ENCODE measurements at places on chromosomes 4 and X.

- no peak for DNase-seq
Measured at GRCh38 chr4:82394896-82395295, 21.1 kb upstream of the HNRNPD start.

- DNase-seq = no peak
Measured at GRCh38 chr4:184666670-184667069, 17.1 kb downstream of the PRIMPOL start.

GRCh38 chrX:50432829-50433289, 37.8 kb downstream of the DGKK start:
- DNase-seq = no peak

- no peak for DNase-seq
Measured at GRCh38 chr4:128715616-128716015, 93.9 kb upstream of the JADE1 start.

DNA sequence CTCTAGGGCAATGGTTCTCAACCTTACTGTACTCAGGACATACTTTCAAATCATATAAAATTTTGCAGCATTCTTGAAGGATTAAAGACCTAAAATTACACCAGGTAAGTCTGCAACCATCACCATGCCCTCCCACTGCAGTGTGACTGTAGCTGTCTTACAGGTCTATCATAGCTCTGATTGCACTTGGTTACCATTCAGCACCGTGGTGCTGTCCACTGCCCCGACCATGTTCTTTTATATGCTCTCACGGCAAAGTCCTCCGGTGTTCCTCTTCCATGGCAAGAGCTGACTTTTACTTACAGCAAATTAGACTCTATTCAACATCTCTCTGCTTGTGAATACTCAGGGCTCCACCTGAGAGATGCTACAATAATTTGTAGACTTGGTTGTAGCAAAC, 11.5 kb downstream of the CRMP1 start:
- no peak for DNase-seq

DNA sequence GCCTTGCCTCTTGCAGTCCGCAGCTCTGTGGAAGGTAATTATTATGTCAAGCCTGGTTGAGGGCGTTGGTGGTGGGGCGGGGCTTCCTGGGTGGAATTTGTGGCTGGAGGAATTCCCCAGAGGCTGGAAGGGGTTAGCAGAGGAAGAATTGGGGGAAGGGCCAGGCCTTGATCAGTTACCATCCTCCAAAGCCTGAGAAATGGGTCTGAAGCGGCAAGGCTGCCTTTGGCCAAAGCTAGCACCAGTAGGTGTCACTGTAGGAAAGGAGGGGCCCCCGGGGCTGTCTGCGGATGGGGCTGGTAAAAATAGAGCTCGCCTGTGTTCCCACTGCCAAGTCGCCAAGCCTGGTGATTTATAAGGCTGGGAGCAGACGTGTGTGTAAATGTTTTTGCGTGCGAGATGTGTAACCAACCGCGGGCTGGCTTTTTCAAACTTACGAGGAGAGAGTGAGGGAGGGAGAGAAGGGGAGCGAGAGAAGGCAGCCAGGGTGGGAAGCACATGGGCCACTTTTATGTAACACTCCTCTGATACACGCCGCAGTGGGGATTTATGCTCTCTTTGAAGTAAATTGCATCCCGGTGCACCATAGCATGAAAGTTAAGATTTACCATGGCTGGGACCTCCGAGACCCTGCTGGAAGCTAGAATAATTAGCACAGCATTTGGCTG, 367.0 kb downstream of the BCOR start:
- no peak for DNase-seq

GRCh38 chrX:29687687-29688086, 527.7 kb upstream of the MAGEB2 start:
- DNase-seq = no peak

DNA sequence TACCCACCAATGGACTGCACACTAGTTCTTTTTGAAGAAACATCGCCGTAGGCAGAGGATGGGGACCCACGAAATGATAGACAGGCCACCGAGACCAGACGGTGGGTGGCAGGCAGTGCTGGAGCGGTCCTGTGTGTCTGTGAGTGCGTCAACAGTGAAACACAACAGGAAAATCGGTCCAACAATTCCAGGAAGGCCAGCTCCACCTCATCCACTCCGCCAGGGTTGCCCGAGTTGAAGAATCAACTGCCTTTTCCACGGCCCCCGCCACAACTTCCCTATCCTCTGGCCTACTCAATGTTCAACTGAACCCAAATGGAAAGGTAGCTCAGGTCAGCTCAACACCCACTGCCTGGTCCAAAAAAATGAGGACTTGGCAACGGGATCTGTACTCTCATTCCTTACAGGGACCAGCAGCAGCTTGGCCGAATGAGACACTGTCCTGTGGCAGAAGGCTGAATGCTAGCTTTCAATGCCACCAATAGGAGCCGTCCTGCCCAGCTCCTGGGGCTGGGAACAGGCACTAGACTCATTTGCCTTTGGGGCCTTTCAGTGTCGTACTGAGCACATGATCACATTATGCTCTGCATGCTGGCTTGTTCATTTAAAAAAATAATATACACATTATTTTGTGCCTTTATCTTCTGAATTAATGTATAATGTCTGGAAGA, 43.5 kb downstream of the MID1 start:
- DNase-seq = no peak

GRCh38 chrX:132748268-132748667, 210.2 kb downstream of the HS6ST2 start:
- DNase-seq = no peak
